ENCODE measurements at places on chromosomes 5 and 9.
A peak's percentile ranks its signal among the peaks of the same experiment; 100 is the strongest.

DNA sequence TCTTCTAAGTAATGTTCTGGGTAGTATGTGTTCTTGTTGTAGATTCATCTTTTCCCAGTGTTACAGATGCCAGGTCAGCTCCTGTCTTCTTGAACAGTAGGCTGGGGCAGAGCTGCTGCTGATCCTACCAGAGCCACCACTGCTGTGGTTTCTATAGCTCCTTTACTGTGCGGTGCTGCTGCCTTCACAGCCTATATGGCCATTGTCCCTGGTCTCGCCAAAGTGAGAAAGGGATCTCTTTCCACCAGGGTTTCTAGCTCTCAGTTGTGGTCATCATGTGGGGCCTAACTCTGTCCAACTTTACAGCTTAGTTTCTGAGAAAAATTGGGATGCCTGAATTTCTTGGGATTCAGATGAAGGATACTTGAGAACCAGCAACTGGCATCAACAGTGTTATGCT lies 70.9 kb upstream of the CER1 start:
- DNase-seq: no peak

- peak; percentile 73 for DNase-seq
Observed at GRCh38 chr5:176543428-176544182, 5.5 kb upstream of the CDHR2 start.

DNA sequence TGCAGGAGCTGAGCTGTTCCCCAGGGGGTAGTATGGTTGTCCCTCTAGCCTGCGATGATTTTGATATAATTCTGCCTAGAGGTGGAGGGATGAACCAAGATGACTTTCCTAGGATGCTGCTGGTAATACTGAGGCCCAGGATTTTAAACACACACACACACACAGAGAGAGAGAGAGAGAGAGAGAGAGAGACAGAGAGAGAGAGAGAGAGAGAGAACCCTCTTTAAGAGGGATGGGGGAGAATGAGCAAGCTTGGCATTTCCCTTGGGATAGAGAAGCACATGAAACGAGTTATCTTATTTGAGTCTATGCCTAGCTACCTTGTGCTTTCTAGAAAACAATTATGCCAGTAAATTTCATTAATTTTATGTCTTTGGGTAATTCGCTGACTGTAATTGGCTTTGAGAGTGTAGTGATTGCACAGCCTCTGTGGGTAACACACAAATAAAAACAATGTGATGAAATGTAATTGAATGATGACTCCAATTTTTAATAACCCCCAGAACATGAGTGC lies 338.4 kb downstream of the ARHGEF28 start:
- DNase-seq: no peak

- DNase-seq: no peak
Observed at GRCh38 chr9:29311221-29311620, 1737.9 kb upstream of the C9orf72 start.

- DNase-seq: no peak
Observed at GRCh38 chr9:137491735-137492432, 32.8 kb upstream of the NSMF start.

- DNase-seq: no peak
Observed at GRCh38 chr5:17445185-17445584, 52.8 kb upstream of the TAF11L2 start.

- no peak for DNase-seq
Observed at GRCh38 chr5:66987126-66987525, 209.5 kb downstream of the CD180 start.

- no peak for DNase-seq
Observed at GRCh38 chr5:131245312-131245711, 18.5 kb upstream of the CDC42SE2 start.

GRCh38 chr9:70477146-70477745 lies 62.8 kb upstream of the KLF9 start:
- DNase-seq: no peak

DNA sequence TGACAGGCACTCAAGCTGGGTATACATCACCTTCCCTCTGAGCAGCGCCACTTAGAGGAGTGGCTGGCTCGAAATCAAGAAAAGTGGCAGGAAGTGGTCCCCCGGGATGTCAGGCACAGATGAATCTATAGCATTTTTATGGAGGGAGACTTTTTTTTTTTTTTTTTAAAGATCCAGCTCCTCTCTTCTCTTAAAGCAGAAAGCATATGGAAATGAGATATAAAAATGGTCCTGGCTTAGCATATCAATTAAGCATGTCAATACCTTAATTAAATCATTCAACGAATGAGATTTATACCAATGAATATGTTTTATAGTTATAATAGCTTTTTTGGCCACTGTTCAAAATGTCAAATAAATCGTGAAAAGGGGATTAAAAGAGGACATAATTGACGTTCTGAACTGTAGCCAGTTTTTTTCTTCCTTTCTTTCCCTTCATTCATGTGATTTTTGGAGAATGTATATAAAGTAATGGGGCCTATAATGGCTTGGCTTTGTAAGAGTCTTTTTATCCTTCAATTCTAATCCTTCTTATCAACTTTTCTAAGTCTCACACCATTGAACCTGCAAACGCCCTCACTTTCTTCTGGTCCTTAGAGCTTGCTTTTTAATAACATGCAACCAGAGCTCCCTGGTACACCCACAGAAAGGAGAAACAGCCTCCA lies 319.2 kb upstream of the PANK3 start:
- no peak for DNase-seq

DNA sequence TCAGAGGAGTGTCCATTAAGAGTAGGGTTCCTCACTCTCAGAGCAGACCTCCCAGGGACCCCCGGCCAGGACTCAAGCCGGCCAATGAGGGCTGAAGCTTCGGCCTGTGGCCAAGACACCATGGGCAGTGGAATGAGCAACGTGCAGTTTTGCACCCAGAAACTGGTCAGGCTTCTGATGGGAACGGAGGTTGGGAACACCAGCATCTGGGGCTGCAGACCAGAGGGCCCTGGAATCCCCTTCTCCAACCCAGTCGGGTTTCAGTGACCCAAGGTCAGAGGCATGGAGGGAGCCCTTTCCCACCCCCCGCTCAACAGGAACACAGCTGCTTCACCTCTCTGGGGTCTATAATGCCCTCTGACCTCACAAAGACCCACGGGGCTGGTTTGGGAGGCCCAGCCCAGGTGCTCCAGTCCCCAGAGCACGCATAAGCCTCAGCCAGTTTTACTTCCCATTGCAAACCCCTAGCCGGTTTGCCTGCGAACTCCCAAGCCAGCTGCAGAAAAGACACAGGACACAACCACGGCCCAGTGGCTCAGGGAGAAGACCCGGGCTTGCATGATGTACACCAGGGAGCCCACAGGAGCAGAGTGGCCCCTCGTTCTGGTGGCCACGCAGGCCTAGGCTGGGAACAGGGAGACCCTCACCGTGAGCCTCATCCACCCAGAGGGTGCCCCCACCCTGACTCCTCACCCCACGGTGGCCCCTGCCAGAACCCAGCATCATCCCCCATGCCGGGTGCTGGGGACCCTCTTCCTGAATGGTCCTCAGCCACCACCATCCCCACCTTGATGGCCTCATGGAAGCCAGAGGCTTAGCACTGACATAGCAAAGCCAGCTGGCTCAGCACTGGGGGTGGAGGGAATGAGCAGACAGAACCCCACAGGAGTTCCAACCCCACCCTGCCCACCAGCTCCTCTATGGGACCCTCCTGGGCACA lies 30.6 kb downstream of the VAV2 start:
- no peak for DNase-seq

DNA sequence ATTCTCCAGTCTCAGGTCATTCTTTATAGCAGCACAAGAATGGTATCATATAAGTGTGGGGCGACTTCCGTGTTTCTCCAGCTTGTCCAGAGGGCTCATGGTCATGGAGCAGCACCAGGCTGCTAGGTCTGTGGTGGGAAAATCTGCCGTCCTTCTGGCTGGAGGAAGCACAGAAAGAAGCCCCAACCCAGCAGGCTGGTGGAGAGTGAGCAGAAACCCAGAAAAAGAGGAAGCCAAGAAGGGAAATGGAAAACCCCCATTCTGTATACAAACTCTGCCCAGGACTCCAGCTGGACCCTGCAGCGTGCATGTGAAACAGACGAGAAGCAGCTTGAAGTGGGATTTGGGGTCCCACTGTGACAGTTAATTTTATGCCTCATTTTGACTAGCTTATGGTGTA lies 34.3 kb upstream of the OLFM1 start:
- no peak for DNase-seq

GRCh38 chr5:178416206-178416882 lies 173.8 kb downstream of the COL23A1 start:
- no peak for DNase-seq

- no peak for DNase-seq
Observed at GRCh38 chr5:143898916-143899591, 87.1 kb downstream of the HMHB1 start.

- no peak for DNase-seq
Observed at GRCh38 chr5:81021486-81021885, 61.3 kb downstream of the RASGRF2 start.

DNA sequence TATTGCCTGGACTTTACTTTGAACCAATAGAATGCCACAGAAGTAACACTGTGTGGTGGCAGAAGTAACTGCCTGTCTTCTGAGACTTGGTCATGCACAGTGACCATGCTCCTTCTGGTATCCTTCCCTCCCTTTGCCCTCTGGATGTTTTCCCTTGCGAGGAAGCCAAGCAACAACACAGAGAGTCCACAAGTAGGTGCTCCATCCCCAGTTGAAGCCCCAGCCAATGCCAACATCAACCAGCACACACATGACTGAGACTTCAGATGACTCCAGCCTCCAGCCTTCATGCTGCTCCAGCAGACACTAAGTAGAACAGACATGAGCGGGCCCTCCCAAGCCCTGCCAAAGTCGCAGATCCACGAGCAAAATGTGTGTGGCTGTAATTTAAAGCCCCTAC lies 129.6 kb downstream of the EPB41L4A start:
- DNase-seq: no peak

DNA sequence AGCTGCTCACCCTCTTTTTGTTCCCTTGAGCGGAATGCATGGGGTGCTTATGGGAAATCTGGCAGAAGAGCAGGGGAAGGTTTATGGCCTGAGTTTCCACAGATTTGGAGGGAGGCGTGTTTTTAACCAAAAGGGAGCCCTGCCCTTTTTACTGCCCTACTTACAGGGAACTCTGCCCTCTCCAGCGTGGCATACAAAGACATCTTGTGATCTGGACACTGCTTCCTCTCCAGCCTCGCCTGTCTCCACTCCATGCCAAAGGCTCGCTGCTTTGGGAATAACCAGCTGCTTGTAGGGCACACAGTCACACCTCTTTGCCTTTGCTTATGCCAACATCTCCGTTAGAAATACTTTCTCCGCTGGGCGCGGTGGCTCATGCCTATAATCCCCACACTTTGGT lies 314.2 kb downstream of the ARHGAP26 start:
- DNase-seq: no peak

DNA sequence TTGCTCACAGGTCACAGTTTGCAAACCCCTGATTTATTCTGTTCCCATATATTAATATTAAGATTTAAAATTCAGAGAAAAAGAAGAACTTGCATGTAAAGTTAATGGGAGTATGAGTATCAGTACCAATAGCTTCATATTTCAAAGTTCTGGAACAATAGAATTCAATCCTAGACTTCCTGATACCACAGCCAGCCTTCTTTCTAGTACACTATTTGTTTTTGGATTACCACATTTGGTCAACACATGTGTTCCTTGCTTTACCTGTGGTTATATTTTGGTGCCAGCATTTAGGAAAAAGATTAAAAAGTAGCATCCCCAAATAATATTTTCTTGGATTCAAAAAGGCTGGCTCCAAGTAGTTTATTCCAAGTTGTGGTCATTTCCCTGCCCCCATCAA lies 49.5 kb downstream of the SPINK5 start:
- no peak for DNase-seq

DNA sequence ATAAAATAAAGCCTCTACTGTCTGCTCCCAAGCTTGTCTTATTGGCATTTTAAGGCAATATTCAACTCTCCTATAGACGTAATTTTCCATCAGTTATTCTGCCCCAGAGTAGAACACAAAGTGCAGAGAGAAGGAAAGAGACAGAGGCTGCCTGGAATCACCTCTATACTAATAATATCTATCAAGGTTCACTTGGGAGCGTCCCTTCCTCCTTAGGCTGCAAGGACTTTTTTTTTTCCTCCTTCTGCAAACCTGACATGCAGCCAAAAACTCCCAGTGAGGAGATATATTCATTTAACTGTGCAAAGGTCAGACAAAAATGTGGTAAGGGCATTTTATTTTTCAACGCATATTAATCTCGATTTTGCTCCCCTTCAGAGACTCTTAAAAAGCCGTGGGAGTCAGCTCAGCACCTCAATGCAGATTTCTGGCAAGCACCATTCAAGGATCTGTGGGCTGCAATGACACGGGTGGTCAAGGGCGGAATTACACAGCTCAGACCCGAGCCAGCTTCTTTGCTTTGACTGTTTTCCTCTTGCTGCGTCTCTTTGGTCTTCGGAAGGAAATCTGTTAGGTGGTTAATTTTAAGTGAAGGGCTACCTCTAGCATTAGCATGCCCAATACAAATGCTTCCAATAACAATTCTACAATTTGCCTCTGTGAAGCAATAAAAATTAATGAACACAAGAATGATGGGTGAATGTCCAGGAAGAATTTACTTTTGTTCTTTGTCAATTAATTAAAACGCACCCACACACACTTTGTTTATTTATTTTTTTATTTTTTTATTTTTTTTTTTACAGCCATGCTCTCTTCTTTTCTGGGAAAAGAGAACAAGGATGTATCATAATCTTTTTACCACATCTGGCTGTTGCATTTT lies 587.7 kb upstream of the GRAMD2B start:
- no peak for DNase-seq

DNA sequence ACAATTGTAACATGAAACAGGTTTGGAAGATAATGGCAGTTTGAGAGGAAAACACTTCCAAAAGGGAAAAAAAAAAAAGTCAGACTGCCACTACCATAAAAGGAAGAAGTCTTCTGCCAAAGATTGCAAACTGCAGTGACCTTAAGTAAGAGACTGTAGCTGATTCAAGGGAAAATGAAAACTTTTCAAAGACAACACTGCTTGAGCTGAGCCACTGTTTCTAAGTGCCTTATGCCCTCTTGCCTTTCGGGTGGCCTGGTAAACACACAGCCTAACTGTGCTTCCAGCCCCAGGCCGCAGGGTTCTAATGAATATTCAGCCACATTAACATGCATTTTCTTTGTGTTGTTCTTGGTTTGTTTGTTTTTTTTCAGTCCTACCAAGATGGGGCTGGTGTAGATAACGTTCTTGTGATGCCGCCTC lies 354.6 kb downstream of the BNC2 start:
- DNase-seq: no peak

DNA sequence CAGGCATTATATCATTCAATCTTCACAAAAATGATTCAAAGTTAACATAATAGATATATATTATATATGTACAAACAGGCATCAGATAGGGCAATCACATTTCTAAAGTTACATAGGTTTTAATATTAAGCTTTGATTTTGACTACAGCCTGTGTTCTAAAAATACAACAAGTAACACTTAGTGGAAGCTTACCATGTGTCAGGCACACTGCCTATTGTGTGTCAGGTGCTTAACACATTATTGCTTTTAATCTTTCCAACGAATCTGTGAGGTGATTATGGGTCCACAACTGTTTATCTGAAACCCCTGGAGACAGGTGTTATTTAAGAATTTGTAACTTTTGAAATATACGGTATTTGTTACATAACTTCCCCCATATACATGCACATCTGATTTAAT lies 25.2 kb downstream of the FBN2 start:
- no peak for DNase-seq
